ENCODE measurements at places on chromosomes 5 and 9. TPM values are rescaled to one million over a fixed set of nuclear protein-coding genes. Genes with fewer than 3 reads are reported as not detected.

KLHL3 gene
- total RNA-seq: 3.3 TPM

CER1 gene
- total RNA-seq: not detected

MAP1B gene
- total RNA-seq: 401 TPM

PCDHGA4 gene
- total RNA-seq: 9.2 TPM

OBP2B gene
- not detected for total RNA-seq

SPATA31C1 gene
- total RNA-seq: not detected

CCDC192 gene
- not detected for total RNA-seq

NUTM2F gene
- total RNA-seq: not detected

CTXN3 gene
- total RNA-seq: not detected

CTSL gene
- total RNA-seq: 139 TPM

CDX1 gene
- not detected for total RNA-seq

NXNL2 gene
- total RNA-seq: not detected

IFNB1 gene
- not detected for total RNA-seq

BTNL9 gene
- total RNA-seq: 0.15 TPM

LCNL1 gene
- total RNA-seq: not detected

C9orf153 gene
- total RNA-seq: not detected

DNA sequence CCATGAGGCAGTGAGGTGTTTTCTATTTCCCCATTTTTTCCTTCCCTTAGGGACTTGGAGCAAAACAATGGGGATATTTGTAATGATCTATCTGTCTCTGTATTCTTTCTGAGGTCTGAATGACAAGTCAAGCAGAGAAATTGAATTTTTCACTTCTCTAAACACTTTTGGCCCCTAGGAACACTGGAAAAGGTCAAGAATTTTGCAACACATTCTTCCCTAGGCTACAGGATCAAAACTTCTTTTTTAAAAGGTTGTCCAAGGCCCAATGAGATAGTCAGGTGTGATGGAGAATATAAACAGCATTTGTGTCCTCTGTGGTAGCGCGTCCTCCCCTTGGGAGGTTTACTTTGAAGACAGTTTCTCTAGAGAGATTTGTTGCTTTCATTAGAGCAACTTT, 620.5 kb downstream of the TLR4 start:
- DNase-seq: no peak

DNA sequence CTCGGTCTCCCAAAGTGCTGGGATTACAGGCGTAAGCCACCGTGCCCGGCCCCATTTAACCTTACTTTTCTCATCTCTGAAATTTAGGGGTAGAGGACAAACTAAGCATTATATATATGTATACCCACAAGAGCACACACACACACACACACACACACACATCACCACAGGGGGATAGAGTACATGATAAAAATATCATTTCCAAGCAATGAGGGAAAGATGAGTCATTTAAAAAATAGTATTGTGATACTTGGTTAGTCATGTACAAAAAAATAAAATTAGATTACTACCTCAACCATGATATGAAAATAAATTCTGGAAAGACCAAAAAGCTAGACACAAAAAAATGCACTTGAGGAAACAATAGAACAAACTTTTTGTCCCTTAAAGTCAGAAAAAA, 67.2 kb downstream of the CDH18 start:
- DNase-seq: no peak

GRCh38 chr9:92171822-92172221, 56.6 kb upstream of the SPTLC1 start:
- no peak for DNase-seq

- DNase-seq: no peak
Measured at GRCh38 chr5:43433382-43433781, 21.2 kb upstream of the CCL28 start.

GRCh38 chr5:128927644-128928043, 37.6 kb upstream of the SLC27A6 start:
- DNase-seq: no peak

GRCh38 chr9:21708856-21709255, 93.6 kb upstream of the MTAP start:
- DNase-seq: no peak

DNA sequence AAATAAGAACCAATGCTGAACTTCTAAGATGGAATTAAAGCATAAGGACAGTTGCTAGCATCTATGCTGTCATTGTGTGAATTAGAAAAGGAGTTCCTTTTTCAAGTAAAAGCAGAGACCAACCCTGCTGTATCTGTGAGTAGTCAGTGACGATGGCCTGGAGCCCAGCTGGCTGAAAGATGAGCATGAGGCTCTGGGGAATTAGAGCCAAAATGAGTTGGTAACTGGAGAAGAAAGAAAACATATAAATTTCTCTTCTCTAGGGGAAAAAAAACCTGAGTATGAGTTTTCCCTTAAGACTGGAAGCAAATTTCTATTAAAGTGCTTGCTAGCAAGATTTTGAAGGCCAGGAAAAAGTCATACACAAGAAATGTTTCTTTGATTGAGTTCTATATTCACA, 1.6 kb upstream of the SPZ1 start:
- no peak for DNase-seq

GRCh38 chr9:107292821-107293542, 9.9 kb downstream of the RAD23B start:
- no peak for DNase-seq

DNA sequence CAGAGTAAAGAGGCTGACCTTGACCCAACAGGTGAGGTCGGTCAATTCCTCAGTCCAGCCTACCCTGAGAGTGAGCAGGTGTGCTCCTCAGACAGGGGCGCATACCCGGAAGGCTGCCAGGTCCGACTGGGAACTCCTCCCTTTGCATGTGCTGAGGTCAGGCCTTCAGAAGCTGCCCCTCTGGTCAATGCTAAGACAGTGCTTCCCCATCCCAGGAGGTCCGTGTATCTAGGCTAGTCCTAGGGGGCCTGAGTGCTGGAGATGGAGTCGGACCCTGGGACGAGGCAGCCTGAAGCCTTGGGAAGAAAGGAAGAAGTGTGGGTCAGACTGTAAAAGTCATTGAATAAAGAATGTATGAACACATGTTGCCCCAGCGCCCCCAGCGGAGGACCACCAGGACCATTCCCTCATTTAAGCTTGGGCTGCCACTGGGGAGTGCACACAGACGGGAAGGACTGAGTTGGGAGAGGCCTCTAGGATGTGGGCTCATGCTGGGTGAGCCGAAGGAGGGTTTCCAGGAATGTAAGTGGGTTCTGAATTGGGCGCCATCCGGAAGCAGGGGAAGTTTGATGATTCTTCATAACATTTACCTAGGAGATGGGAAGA, 41.0 kb upstream of the GFPT2 start:
- no peak for DNase-seq

- no peak for DNase-seq
Measured at GRCh38 chr9:114369216-114370130, 18.3 kb downstream of the AKNA start.

DNA sequence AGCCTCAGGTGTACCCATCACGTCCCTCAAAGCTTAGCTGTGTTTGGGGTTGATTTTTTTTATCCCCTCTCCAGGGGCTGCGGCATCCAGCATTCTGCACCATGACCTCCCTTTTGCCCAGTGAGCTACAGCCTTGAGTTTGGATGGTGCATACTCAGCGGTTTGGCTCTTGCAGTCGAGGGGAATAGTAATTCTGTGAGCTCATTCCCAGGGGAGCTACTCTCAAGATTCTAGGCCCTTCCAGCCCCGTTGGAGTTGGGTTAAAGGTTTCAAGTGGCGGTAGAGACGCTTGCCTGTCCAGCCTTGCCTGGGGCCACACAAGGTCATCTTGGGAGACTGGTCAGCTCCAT, 102.2 kb upstream of the SPRY4 start:
- DNase-seq: no peak

DNA sequence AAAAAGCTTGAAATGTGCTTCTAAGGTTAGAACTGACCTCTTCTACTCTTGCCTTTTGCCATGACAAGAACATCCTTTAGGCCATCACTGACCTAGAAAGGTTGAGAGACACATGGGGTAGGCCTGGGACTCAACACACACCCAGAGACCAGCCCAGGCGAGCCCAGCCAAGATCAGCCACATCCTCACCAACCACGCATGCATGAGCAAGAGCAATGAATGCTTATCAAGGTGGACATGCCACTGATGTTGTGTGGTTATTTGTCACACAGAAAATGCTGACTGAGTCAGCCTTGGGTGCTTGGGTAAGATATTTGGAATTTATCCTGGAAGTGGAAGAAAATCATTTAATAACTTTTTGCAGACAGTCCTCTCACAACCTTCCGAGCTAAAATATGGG, 39.4 kb downstream of the SMIM23 start:
- DNase-seq: no peak

DNA sequence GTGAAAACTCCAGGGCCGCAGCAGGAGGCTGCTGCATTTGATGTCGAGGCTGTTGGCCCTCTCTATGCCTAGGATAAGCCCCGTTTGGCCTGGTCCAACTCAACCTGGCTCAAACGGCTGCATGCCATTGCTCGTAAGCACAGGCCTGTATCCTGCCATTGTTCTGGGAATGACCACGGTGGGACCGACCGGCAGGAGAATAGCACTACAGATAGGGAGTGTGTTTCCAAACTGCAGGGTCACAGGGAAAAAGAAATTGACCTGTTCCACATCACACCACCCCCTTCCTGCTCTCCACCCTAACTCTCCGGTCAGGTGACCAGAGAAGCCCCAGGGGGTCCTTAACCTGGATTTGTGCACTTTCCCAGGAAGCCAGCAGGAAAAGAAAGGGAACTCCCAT, 278.7 kb upstream of the KLF4 start:
- no peak for DNase-seq

DNA sequence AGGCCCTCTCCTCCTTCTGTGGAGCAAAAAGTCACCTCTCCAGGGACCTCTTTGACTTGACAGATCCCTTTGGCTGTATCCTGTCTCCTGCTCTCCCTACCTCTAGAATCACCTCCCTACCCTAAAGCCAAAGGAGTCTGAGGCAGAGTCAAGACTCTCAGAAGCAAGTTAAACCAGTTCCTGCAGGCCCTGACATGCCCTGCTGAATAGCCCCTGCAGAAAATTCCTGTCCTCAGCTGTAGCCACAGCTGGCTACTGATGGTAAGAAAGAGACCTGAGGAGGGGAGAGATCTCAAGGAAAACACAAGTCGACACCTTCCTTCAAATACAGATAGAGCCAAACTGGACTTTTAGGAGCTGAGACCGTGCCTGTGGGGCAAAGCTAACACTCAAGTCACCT, 23.7 kb upstream of the UBAP2 start:
- DNase-seq: no peak

DNA sequence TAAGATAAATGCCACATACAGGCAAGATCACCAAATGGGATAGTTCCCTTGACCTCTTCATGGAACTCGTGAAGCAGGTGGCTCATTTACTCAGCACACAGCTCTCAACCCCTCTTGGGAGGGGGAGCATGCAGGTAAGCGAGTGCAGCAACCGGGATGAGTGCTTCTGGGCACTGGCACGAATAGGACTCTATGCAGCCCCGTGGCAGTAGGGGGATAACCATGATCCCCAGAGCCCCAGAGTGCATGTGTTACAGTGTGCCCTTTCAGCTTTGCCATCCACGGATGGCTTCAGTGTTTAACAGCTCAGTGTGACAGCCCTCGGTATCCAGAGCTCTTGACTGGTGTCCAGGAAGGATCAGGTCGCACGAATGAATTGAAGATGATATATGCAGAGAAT, 1187.1 kb downstream of the CDH9 start:
- DNase-seq: no peak

DNA sequence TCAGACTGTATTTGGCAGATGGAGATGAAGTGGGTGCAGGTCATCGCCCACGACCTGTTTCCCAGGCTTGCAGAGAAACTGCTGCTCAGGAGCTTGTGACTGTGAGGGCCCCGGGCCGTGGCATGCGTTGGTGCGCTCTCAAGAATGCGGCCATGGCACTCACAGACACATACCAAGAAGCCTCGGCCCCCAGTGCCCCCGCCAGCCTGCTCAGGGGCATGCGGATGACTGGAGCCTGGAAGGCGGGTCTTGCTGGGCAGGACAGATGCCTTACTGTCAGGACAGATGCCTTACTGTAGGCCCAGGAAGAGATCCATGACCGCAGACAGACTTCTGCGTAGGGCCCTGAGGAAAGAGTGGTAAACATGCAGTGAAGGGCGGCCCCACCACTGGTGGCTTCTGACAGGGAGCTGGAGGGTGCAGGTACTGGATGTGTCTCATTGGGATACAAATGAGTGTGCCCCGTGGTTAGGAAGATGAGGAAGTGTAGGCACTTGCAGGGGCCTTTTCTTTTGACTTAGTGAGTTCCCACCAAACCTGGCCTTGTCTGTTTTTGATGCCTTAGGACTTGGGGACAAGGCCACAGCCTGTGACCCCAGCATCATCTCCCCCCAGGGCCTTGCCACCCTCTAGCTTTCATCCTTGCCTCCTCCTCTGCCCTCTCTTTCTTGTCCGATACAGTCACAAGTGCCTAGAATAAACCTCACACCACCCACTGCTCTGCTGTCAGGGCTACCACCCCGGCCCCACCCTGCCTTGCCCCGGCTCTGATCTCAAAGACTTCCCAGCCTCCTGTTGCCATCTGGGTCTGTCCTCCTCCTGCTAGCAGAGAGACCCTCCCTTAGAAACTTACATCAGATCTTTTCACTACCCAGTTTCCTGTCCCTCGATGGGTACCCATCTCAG, 68.8 kb upstream of the ABL1 start:
- no peak for DNase-seq

GRCh38 chr9:106478312-106478711, 384.7 kb upstream of the ZNF462 start:
- DNase-seq: no peak

GRCh38 chr9:100865111-100865510, 163.4 kb upstream of the PLPPR1 start:
- no peak for DNase-seq

GRCh38 chr9:101209670-101210069, 175.1 kb downstream of the BAAT start:
- DNase-seq: no peak

- no peak for DNase-seq
Measured at GRCh38 chr5:151470439-151470838, 23.0 kb downstream of the SLC36A1 start.

- no peak for DNase-seq
Measured at GRCh38 chr5:142904416-142904815, 134.2 kb downstream of the ARHGAP26 start.

DNA sequence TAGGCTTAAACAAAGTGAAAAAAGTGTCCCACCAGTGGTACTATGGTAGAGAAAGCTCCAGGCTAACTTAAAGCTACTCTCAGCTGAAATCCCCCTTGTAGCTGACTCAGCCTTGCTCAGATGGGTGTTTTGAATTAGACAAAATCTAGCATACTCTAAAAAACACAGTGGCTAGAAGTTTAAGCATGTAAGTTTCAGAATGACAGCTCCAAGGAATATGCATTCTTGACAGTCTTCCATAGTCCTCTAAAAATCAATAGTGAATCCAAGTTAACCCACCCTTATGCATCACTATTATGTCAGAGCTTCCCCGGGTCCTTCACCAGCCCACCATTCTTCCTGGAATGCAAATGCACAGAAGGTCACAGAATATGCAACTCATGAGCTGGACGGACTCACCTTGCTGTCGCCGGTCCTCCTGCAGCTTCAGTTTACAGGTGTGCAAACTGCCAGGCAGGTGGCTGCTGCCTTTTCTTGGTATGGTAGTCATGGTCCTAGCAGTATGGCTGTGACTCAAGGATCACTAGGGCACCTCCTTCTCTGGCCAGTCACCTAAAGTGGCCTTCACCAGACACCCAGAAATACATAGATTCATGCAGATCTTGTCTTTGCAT, 668 bp downstream of the RANBP3L start:
- no peak for DNase-seq

- peak; percentile 85 for DNase-seq
Measured at GRCh38 chr5:132294728-132295504, 722 bp downstream of the SLC22A4 start.

GRCh38 chr5:6496207-6496584, 47.5 kb downstream of the UBE2QL1 start:
- DNase-seq: no peak

All from glomerular endothelial cell (primary cell).